ENCODE measurements at places on chromosomes 6 and 20.

- DNase-seq, result no peak
These were observed 723 bp upstream of the SNPH start for GRCh38 chr20:1265226-1265915.

DNA sequence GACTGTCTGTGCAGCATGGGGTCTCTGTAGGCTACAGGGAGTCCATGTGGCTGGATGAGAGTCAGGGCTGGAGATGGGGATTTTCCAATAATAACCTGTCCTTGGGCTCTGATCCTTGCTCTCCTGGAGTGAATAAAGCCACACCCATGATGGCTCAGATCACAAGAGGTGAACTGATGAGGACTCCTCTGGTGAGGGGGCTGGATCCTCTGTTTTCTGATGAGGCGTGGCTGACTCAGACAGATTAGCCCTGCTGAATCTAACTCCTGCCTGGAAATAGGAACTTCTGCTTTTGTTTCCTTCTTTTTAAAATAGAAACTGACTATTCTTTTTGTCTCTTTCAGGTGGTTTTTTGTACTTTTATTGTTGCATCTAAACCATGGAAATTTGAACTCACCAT, 27.0 kb downstream of the CST9L start:
- no peak for DNase-seq

DNA sequence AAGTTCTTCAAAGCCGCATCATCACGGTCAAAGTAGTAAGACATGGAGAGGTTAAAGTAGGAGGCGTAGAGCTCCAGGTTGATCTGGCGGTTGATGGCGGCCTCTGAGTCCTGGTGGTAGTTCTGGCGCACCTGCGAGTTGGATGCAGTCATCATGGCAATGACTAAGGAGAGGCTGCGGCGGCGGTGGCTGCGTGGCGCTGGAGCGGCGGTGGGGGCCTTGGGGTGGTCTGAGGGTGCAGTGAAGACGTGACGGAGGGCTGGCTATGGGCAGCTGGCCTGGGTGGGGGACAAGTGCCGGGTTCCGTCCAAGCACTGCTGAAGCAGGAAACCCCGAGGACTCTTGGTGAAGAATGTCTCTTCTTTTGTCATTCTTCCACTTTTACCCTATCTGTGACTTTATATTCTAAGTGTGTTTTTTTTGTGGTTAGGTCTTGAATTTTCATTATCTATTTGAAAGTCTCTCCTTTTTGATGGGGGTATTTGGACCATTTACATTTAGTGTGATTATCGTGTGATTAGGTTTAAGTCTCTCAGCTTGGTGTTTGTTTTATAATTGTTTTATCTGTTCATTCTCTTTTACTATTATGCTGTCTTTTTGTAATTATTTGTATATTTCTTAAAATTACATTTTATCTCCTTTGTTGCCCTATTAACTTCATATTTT, 94.6 kb downstream of the TFAP2B start:
- DNase-seq, result no peak

- DNase-seq, result no peak
These were observed 103.4 kb upstream of the AHI1 start for GRCh38 chr6:135600931-135601330.

GRCh38 chr6:53718597-53719460, 53.3 kb upstream of the KLHL31 start:
- DNase-seq, result peak; percentile 50

Measured in memory B cell (primary cell).